ENCODE measurements at places on chromosomes 13 and 19.

DNA sequence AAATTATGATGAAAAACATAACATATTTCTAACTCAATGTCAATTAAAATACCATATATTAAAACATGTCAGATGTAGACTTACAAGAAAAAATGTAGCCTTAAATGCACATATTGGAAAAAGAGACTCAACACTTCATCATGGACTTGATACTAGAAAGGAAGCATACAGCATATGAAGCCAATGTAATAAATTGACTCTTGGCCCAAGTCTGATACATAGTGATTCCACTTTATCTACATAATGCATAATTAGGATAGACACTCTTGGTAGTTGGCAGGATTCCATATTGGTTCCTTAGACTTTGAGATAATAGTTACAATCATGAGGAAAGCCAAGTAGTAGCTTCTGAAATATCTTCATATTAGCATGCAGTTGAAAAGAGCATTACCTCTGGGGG lies 1067.0 kb downstream of the PCDH17 start:
- no peak for DNase-seq

GRCh38 chr19:6092329-6093286 lies 17.7 kb downstream of the RFX2 start:
- DNase-seq, result peak; percentile 93

DNA sequence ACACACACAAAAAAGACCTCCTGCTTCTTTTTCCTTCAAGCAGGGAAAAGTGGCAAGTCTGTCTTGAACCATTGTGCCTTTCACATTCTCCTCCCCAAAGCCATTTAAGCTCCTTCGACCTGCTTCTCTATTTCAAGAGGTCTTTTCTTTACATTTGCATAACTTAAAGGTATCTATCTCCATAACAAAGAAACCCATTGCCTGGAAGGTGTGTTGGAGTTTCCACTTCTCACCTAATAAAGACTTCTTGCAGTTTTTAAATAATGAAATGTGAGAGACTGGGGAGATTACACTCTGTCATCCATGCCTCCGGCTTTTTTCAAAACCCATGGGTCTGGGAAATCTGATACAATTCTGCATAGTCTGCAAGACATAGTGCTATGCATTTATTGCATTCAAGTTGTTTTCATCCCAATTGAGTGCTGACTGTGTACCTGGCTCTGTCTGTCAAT lies 41.8 kb upstream of the NBEA start:
- no peak for DNase-seq

GRCh38 chr13:30266756-30267155 lies 40.6 kb downstream of the KATNAL1 start:
- no peak for DNase-seq

- no peak for DNase-seq
Measured at GRCh38 chr13:39484506-39485313, 118.3 kb downstream of the LHFPL6 start.

- no peak for DNase-seq
Measured at GRCh38 chr19:42161616-42162263, 29.5 kb upstream of the POU2F2 start.

DNA sequence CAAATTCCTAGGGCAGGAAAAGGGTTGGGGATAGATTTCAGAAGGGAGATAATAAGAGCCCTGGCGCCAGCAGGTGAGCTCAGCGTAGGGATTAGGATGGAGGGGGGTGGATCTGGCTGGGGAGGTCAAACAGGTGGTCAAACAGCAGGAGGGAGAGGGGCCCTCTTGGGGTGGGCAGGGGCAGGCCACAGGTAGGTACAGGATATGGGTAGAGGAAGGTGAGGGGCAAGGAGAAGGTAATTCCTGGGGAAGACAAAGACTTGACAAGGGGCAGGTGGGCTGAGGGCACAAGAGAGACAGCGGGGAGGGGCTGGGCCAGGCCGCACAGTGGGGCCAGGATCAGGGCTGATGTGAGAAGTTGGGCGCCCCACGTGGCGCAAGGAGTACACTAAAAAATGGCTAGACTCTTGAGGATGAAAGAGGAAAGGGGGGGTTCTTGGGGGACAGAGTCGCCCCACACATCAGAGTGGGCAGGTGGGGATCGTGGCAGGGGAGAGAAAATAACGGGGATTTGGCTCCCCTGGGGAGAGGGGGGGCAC lies 713 bp downstream of the KRI1 start:
- no peak for DNase-seq

- no peak for DNase-seq
Measured at GRCh38 chr19:45972081-45972946, 1.4 kb downstream of the NOVA2 start.

GRCh38 chr19:54877471-54877870 lies 3.4 kb downstream of the FCAR start:
- no peak for DNase-seq

GRCh38 chr19:18234194-18234593 lies 8.0 kb upstream of the PDE4C start:
- DNase-seq, result no peak

GRCh38 chr13:62653371-62653770 lies 1237.7 kb upstream of the PCDH20 start:
- no peak for DNase-seq

DNA sequence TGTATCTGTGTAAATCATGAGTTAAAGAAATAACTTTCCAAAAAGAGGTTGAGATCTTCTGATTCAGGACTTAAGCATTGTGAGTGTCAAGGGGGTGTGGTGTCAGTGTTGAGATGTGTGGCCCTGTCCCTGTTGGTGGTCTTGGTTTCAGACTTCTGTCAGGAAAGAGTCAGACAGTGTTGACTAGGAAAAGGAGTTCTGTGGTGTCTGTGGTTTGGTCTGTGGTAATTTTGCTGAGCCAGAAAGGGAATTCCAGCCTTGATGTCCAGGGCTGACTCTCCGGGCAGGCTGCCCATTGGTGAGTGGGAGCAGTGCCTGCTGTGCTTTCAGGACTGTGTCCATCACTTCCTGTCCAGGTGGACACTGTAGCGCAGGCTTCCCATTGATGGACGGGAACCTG lies 39.8 kb upstream of the IGFL4 start:
- DNase-seq, result no peak

GRCh38 chr13:102003848-102004570 lies 397.8 kb downstream of the FGF14 start:
- DNase-seq, result no peak
